ENCODE measurements at places on chromosomes 5 and 9. TPM values are rescaled to one million over a fixed set of nuclear protein-coding genes. Genes with fewer than 3 reads are reported as not detected.

The RELL2 gene
- total RNA-seq = 4.1 TPM

The TERT gene
- total RNA-seq = 0.80 TPM

DNA sequence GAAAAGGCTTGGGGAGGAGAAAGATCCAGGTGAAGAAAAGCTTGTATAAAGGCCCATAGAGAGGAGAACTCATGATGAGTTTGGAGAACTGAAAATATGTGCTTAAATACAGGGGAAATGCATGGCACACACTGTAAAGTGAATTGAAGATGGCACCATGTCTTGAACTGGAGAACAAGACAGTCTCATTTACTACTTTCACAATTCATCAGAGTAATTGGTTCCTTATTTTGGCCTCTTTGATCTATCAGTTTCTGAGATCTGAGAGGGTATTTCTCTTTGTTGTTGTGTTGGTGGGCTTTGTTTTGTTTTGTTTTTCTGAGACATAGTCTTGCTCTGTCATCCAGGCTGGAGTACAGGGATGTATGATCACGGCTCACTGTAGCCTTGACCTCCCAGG, 98.2 kb downstream of the CEMIP2 start:
- no peak for DNase-seq
- H3K27me3 ChIP-seq = no peaks in the 10 kb centered on the region
- no peak overlapping the region for H3K27ac ChIP-seq
- no peaks in the 10 kb centered on the region for H3K36me3 ChIP-seq
- H3K4me3 ChIP-seq = no peak overlapping the region

- H3K27ac ChIP-seq = no peak overlapping the region
- no peaks in the 10 kb centered on the region for H3K4me1 ChIP-seq
- DNase-seq = no peak
- H3K4me3 ChIP-seq = no peak overlapping the region
Observed at GRCh38 chr5:169767938-169768337, 130.9 kb downstream of the DOCK2 start.

- H3K4me1 ChIP-seq = peaks cover 23% of the 10 kb centered on the region
- DNase-seq = peak; percentile 53
- no peak overlapping the region for H3K4me3 ChIP-seq
- H3K27ac ChIP-seq = no peak overlapping the region
- H3K27me3 ChIP-seq = no peaks in the 10 kb centered on the region
Observed at GRCh38 chr5:390623-391491, 52.1 kb upstream of the EXOC3 start.

DNA sequence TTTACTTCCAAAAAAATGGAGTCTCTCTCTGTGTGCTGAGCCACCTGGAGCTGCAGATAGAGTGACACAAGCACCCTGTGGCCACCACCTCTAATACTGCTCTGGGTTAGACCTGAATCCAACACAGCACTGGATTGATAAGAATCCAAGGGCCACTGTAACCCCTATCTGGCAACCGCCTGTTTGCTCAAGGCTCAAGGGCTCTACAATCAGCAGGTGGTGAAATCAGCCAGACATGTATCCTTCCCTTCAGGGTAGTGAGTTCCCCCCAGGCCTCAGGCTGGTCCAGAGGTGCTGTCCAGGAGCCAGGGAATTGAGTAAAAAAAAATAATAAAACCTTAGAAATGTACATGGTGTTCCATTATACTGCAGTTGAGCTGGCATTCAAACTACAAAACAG, 509.0 kb downstream of the KIF4B start:
- DNase-seq = no peak
- no peaks in the 10 kb centered on the region for H3K36me3 ChIP-seq
- H3K27ac ChIP-seq = no peak overlapping the region
- no peaks in the 10 kb centered on the region for H3K4me1 ChIP-seq

GRCh38 chr9:16828340-16829281, 41.9 kb downstream of the BNC2 start:
- H3K27me3 ChIP-seq = no peaks in the 10 kb centered on the region
- peaks cover 33% of the 10 kb centered on the region for H3K4me1 ChIP-seq
- peak; percentile 51 for DNase-seq
- no peak overlapping the region for H3K27ac ChIP-seq
- no peaks in the 10 kb centered on the region for H3K36me3 ChIP-seq

Measured in PC-3 (cell line).